ENCODE measurements at places on chromosomes 2 and 18.

DNA sequence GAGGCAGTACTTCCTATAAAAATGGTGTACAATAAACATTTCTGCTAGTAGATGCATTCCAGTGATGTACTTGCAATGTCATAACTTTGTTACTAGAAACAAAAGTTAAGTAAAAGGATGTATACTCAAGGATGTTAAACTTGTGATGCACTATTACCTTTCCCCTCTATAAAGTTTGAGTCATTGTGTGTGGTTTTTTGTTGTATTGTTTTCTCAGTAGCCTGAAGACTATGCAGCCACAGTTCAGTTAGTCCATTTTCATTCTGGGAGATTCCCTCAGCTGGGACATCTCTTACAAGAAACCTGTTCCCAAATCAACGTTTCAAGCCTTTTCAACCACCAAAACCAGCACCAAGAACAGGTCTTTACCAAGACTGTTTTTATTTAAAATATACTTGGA lies 5.6 kb downstream of the ATP5MC3 start:
- ATAC-seq = no peak

- ATAC-seq = peak; percentile 84
Measured at GRCh38 chr18:12287684-12288402, 20.2 kb upstream of the TUBB6 start.

- no peak for ATAC-seq
Measured at GRCh38 chr2:226524381-226524843, 275.2 kb downstream of the IRS1 start.

DNA sequence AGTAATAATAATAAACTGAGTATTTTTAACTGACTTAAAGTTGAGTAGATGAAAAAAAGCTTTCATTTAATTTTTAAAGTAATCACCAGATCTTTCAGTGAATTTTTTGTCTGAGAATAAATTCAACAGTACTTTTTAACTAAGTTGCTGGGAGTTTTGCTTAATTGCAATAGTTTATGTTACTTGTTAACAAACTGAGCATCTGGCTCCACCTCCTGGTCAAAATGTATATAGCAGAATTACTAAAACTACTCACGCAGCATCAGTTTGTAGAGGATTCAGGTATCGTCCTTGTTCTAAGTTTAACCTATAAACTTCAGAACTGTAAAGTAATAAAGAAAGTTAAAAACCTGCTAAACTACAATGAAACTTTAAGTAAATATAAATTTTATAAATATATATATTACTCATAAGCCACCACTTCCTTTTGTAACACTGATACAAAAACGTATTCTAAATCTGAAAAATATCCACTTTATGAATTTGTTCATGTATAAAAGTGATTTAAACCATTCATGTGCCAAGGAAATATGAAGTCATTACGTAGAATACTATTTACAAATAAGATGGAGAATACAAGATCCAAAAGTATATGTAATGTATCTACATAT lies 21.3 kb downstream of the NOL10 start:
- ATAC-seq = peak; percentile 67

DNA sequence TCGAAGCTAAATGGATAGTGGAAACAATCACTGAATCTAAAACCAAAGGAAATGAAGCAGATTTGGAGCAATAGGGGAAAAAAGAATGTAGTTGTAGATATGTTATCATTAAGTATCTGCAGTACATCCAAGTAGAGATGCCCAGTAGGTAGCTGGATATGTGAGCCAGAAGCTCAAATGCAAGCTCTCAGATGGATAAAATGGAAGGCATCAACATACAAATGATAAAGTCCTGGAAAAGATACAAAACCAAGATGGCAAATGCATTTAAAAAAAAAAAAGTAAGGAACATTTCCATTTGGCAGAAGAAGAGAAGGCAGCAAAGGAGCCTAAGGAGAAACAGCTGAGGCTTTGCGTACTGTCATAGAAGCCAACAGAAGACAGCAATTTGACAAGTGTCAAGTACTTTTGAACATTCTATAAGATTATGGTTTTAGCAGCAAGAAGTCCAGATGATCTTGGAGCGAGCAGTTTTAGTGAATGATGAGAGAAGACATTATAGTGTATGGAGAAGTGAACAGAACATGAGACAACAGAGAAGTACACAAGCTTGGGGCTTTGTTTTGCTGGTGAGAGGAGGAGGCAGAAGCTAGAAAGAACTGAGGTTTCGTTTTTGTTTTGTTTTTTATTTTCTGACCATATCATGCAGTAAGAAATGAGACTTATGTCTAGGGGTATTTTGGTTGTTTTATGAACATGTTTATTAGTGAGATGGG lies 18.3 kb downstream of the ROCK2 start:
- no peak for ATAC-seq

DNA sequence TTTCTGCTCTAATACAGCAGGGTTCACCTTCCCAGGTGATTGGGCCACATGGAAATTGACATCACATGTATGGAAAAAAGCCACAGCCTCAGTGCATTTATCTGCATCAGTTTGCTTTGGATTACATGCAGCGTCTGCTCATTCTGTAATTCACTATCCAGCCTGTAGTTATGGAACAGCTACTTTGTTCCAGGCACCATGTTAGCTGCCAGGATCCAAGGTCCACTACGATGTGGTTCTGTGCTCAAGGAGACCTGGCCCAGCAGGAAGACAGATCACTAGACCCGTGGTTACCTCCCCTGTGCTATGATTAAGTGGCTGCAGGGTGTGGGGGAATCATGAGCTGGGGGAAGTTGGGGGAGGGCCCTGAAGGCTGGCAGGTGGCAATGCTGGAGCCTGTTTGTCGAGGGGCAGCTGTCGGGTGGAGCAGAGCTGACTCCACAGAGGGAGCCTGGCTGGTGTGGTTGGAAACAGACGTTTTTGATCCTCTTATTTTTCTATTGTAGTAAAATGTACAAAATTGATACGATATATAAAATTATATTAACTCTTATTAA lies 58.6 kb downstream of the TSHZ1 start:
- no peak for ATAC-seq

DNA sequence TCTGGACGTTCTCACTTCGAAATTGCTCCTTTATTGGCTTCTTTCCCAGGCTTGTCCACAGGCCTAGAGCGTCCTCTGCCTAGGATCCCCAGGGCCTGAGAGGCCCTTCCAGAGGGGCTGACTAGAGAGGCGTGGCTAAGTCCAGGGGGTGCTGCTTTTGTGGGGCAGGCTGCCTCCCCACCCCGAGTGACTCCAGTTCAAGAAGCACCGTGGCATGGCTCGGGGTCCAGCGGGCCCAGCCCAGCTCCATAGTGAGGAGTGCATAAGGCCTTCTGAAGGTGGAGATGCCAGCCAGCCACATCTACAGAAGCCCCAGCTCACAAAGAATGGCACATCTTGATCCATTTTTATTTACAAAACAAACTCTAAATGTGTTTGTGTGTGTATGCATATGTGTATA lies 44.8 kb upstream of the POMC start:
- no peak for ATAC-seq

GRCh38 chr18:44181951-44182747 lies 498.5 kb upstream of the SETBP1 start:
- ATAC-seq = no peak

DNA sequence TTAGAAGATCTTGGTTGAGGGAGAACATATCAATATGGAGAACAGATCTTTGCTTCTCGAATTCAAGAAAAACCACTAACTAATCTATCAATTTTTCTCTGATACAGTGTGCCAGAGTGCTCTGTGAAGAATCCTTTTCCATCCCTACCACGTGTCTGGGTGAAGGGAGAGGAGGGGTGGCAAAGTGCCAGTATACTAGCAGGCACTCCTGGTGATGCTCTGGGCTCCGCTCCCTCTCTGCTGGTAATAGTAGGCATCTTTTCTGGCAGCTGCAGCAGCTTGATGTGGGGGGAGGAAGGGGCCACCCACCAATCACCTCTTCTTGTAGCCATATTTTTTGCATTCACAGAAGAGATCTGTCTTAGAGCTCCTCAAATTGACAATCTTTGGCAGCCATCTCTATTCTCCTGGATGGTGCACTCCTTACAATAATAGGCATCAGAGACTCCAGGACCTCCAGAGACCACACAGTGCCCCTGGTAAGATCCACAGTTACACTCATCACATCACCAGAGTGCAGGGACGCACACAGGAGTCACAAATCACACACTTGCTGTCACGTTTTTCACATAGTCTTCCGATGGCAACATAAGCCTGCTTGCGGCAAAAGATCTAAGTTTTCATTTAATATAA lies 15.7 kb downstream of the STK39 start:
- no peak for ATAC-seq

GRCh38 chr2:215684448-215685237 lies 248.8 kb upstream of the FN1 start:
- ATAC-seq = peak; percentile 83

- peak; percentile 61 for ATAC-seq
Measured at GRCh38 chr2:160411167-160411566, 82.4 kb downstream of the RBMS1 start.

- ATAC-seq = no peak
Measured at GRCh38 chr18:56929886-56930285, 217.0 kb upstream of the BOD1L2 start.

DNA sequence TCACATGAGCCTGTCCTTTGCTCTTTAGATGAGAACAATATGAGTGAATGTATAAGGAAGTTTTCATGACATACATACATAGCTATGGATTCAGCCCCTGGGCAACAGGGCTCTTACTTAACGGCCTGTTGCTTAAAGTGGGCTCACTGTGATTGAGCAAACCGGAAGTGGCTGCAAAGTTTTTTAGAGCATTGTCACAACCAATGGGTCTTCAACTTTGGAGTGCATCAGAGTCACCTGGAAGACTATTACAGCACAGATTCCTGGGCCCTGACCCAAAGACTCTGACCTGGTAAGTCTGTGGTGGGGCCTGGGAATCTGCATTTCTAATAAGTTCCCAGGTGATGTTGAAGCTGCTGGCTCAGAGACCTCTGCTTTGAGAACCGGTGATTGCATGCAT lies 106.3 kb upstream of the SEC11C start:
- no peak for ATAC-seq

DNA sequence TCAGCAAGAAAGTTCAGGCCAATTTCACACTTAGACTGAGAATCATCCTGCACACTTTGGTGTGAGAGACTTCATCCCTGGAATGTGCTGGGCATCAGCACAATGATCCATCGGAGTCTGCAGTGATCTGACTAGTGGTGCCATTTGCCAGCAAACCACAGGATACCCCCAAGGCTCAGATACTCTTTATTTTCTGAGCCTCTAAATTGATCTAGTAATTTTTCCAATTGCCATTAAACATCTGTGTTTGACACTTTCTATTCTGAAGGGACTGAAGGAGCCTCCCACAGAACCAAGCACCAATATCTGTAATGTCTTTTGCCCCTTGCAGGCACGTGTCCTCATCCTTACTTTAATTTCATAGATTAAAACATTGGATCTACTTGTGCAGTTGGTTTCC lies 485.3 kb upstream of the SMIM21 start:
- ATAC-seq = no peak

DNA sequence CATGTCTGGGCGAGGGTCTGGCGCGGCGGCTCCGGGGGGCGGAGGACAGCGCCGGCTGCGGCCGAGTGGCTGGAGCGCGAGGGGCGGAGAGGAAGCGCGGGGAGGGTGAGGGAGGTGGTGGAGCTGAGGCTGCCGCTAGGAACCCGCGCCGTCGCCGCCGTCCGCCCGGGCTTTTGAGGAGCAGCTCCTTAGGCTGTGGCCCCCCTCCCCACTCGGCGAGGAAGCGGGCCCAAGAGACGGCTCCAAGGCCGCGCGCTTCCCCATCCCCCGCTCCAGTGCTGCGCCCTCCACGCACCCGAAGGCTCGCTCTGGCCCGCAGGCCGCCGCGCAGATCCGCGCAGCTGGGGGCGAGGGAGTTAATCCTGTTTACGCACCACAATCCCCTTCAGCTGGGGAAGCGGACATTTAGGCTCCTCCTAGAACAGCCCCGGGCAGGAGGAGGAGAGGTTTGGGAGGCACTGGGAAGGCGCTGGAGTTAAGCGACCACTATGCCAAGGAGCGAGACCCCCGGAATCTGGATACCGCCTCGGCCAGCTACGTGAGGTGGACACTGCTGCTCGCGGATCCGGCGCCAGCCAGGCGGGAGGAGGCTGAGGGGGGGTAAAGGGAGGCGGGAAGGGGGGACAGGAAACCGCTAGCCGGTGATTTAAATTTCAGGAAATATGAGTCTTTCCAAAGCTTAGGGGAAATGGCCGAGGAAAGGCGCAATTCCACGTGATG lies at the start of gene CNRIP1:
Gene CNRIP1, minus strand, starts transcription at position 552 of the 720 bp plus-strand sequence. Its CDS starts 549 bp downstream, at position 3.
- peak; percentile 82 for ATAC-seq

DNA sequence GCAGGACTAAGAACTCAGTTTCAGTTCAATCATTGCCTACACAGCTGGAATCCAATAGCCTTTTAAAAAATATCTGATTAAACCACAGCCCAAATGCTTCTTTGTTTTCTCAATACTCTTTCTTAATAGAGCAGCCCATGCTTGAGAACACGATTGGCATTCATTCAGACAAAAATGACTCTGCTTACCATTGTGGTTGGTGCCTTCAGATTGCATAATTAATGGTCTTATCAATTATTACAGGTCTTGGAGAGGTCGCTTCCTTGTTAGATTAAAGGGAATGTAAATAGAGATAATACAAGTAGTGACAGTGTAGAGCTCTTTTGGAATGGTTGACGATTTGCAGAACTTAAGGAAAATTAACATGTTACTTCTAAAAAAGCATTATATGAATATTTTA lies 107.2 kb downstream of the RNF152 start:
- no peak for ATAC-seq

GRCh38 chr2:235106874-235107639 lies 155.2 kb downstream of the SH3BP4 start:
- ATAC-seq = peak; percentile 99

DNA sequence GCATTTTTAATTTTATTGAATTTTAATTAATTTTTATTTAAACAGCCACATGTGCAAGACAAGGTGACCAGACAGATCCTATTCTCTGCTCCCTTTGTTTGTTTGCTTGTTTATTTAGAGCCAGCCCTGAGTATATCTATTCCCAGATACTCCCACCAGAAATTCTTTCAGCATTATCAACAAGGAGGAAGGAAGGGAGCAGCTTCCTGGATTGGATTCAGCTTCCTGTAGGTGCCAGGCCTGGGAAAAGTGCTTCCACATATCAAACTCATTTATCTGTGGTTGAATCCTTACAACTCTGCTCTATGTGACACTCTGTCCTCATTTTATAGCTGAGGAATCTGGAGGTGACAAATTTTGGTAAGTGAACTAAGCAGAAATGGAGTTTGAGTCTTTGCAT lies 60.5 kb upstream of the KLF7 start:
- ATAC-seq = no peak

DNA sequence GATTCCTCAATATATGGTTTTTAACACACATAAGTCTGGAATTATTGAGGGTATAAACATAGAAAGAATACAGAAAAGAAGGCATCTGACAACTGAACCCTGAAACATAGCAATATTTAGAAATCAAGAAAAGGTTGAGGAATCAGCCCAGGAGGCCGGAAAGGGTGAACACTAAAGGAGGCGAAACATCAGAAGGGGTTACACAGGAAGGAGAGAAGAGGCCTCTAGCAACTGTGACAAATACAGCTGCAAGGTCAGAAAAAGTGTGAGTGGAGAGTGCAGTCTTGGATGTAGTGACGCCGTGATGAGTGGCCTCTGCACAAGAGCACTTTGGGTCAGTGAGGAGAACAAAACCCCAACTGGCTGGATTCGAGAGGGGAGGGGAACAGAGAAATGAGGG lies 70.7 kb downstream of the SLC9A2 start:
- no peak for ATAC-seq

Data from SK-N-SH treated with all-trans-retinoic acid at 6 μM for 48 hours (cell line).